Left lobe of liver (tissue), 2 donors: ENCODE measurements at places on chromosomes 2 and 18. TPM values are rescaled to one million over a fixed set of nuclear protein-coding genes. Genes with fewer than 3 reads are reported as not detected.

ZNF385B gene
- 8.3 TPM for total RNA-seq

- DNase-seq = no peak
These were observed 22.5 kb upstream of the SPAG16 start for GRCh38 chr2:213261715-213262114.

FAM117B gene
- 2.3 TPM for total RNA-seq

GRCh38 chr18:51107082-51107481 lies 77.1 kb downstream of the SMAD4 start:
- DNase-seq = no peak

DNA sequence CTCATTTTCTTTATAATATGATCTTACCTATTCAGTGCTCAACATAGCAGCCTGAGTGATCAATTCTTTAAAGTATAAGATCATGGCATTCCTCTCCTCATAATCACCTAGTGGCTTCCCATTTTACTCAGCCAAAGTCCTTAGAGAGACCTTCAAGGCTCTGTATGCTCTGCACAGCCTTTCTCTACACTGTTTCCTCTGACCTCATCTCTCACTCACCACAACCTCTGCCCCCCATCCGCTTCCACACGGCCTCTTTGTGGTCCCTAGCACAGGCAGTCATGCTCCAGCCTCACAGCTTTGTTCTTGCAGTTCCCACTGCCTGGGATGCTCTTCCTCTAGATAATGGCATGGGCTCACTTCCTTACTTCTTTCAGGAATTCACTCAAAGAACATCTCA lies 109.2 kb downstream of the HIBCH start:
- DNase-seq = no peak

ASPRV1 gene
- total RNA-seq = 0.78 TPM

LIMS2 gene
- total RNA-seq = 31.0 TPM

GRCh38 chr2:160906878-160907277 lies 253.3 kb upstream of the TANK start:
- no peak for DNase-seq

DNA sequence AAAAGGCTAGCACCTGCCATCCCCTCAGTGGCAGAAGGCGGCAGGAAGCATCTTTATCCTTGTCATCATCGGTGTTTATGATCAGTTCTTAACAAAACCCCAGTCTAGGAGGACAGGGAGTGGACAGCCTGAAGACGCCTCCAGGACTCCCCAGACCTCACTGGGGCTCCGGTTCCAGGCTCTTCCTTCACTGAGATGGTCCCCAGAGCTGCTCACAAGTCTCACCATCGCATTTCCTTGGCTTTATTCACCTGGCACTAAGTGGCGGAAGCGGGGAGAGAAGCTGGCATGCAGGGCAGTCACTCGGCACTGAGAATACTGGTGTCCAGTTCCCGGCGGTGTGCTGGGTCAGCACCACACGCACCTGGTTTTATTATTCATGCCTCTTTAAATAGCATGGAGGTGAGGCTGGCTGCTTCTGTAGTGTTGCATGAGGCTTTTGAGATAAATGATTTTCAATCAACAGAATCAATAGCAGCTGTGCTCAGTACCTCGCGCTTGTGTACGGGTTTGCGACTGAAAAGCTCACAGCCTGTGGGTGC lies 68.7 kb downstream of the CABLES1 start:
- no peak for DNase-seq

DNA sequence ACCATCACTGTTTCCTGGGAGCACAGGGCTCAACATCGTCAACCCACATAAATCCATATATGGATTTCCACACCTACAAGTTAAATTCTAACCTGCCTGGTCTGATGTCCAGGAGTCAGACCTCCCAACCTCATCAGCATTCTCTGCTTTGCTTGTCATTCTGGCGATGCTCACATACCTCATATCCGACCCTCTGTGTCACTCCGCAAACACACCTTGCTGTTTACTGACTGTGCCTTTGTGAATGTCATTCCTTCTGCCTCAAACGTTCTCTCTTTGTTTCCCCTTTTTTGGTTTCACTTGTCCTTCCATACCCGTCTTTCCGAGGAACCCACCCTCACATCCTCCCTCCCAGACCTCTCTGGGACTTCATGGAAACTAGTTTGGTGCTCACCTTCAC lies 187.1 kb downstream of the ACTR3 start:
- no peak for DNase-seq

- DNase-seq = no peak
These were observed 358.3 kb downstream of the CELF4 start for GRCh38 chr18:37207343-37207742.

PTPRN gene
- not detected for total RNA-seq

DNA sequence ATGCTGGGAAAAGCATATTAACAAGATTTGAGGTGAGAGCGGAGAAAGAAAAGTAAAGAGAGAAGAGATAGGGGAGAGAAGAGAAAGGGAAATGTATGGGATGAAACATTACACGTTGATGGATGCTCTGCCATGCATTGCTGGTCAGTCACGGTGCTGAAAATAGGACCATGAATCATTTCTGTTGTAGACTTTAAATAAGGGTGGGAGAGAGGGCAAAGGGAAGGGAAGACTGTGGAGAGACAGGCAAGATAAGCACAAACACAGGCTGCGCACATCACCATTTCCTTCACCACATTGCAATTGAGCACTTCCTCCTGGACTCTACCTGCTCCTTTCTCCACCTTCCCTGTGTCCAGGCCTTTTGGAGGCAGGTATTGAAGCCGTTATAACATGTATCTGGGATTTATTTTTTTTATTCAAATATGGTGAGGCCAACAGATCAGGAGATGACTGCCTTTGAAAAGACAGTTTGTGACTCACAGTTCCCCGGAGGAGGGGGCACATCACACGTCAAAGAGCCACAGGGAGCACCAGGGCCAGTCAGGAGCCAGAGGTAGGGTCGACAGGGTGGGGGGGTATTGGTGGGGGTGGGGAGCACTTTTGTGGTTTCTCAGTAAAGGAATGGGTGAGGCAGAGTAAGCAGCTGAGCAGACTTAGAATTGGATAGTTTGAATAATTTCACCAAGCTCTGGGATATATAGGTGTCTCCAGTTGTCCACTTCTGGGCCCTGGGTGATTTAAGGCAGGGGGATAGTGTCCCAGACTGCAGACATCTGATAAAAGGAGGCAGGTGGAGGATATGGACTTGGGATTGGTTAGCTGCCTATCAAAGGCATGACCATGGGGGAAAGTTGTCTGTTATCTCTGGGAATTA lies 372.8 kb upstream of the ST6GAL2 start:
- DNase-seq = no peak

NAB1 gene
- total RNA-seq = 27.0 TPM

CPLX4 gene
- not detected for total RNA-seq

- no peak for DNase-seq
These were observed 10.1 kb downstream of the SLC9A4 start for GRCh38 chr2:102483086-102483485.

DNA sequence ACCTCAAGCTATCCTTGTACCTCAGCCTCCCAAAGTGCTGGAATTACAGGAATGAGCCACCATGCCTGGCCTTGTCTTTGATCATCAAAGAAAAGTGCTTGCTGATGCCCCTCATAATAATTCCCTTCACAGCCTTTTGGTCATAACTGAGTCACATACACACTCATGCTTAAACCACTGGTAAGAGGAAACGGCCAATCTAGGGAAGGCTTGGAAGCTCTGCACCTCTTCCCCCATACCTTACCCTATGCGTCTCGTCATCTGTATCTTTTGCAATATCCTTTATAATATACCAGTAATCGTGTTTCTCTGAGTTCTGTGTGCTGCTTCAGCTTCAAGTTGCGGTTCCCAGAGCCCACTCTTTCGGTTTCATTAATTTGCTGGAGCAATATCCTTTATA lies 4.8 kb upstream of the RNF138 start:
- DNase-seq = no peak

CHRND gene
- not detected for total RNA-seq
